ENCODE measurements at places on chromosomes 4 and X.

GRCh38 chr4:112060212-112060611, 85.0 kb upstream of the FAM241A start:
- DNase-seq, result peak; percentile 35

DNA sequence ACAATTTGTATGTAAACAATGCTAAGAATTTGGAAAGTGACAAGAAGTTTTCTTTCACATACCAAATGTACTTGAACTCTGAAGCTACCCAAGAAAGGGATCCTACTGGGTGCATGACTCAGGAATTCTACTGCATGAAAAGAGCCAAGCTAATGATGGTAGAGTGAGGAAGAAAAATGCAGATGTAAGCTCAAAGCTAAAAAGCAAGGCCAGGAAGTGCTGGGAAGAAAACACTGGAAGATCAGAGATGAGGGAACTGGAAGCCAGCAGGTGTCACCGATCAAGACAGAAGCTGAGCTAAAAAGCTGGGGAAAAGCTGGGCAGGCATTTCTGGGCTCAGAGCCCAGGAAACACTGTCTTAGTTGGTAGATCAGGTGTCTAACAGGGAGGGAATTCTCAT, 449.1 kb downstream of the NKX6-1 start:
- no peak for DNase-seq

- DNase-seq, result no peak
Observed at GRCh38 chr4:84504821-84505220, 5.7 kb upstream of the NKX6-1 start.

DNA sequence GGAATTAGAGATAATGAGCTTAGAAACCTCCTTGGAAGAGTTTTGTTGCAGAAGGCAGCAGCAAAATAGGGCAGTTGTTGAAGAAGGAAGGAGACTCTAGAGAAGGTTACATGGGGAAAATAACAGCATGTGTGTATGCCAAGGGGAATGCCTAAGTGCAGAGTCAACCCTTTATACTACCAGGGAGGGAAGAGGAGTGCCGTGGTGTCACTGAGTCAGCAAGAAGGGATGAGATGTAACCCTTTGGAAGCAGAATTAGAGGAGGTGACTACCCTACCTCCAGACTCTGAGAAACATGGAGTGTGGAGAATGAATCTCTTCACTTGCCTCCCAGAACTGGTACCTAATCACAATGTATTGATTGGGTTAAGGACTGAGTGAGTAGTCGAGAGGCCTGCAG, 6.7 kb upstream of the GABRE start:
- no peak for DNase-seq

- DNase-seq, result no peak
Observed at GRCh38 chr4:78754872-78755271, 21.3 kb upstream of the BMP2K start.

GRCh38 chr4:910366-911091, 21.6 kb downstream of the GAK start:
- DNase-seq, result no peak

All from suppressor macrophage (primary cell).